Body of pancreas (tissue), 4 donors: ENCODE measurements at places on chromosomes 16 and 17.
A peak's percentile ranks its signal among the peaks of the same experiment; 100 is the strongest.

GRCh38 chr17:6492892-6493674 is 48.8 kb downstream of the PIMREG start:
- no peak for DNase-seq

DNA sequence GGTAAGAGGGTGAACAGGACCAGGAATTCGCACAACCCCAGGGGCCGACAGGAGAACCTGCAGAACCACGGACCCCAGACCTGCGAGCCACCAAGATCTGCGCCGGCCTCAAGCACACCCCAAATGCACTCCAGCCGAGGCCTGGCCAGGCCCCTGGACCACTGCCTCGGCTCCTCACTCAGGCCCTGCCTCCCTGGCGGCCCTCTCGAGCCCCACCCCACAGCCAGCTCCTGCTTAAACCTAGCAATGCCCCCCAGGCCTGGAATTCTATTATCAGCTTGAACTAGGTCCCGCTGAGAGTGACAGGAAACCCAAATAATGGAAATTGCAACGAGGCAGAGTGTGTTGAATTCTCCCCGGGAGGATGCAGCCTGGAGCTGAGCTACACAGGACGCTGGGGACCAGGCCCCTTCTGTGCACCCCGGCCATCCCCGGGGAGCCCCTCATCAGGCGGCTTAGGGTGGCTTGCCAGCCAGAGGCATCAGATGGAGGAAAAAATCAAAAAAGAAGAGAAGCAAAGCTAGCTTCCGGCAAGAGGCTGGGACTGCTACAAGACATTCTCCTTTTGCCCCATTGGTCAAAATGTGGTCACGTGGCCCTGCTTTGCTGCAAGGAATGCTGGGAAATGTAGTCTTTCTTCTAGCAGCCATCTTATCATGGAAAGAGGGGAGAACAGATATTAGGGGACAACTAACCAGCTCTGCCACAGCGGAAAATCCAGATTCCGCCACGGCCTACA is 2.4 kb upstream of the ENPP7 start:
- peak; percentile 91 for DNase-seq

DNA sequence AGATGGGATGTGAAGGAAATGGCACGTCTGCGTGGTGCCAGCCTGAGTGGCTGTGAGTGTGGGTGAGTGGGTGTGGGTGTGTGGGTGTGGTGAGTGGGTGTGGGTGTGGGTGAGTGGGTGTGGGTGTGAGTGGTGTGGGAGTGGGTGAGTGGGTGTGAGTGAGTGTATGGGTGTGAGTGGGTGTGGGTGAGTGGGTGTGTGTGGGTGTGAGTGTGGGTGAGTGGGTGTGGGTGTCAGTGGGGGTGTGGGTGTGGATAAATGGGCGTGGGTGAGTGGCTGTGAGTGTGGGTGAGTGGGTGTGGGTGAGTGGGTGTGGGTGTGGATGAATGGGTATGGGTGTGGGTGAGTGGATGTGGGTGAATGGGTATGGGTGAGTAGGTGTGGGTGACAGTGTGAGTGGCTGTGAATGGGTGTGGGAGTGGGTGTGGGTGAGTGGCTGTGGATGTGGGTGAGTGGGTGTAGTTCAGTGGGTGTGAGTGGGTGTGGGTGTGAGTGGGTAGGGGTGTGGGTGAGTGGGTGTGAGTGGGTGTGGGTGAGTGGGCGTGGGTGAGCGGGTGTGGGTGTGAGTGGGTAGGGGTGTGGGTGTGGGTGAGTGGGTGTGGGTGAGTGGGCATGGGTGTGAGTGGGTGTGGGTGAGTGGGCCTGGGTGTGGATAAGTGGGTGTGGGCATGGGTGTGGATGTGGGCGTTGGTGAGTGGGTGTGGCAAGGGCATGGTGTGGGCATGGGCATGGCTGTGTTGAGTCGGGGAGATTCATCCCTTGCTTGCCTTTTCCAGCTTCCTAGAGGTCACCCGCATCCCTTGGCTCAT is 80.8 kb downstream of the ZDHHC7 start:
- DNase-seq = no peak

- peak; percentile 42 for DNase-seq
These were observed 407 bp downstream of the MCRIP1 start for GRCh38 chr17:81832608-81833159.

GRCh38 chr17:83053739-83054451 is 25.5 kb upstream of the METRNL start:
- DNase-seq = peak; percentile 79

- DNase-seq = no peak
These were observed 9.7 kb downstream of the CFAP20 start for GRCh38 chr16:58119509-58119845.

- no peak for DNase-seq
These were observed 16.5 kb downstream of the TANGO6 start for GRCh38 chr16:68859828-68860227.

- no peak for DNase-seq
These were observed 3.9 kb downstream of the VPS35L start for GRCh38 chr16:19559242-19559910.

- DNase-seq = no peak
These were observed 14.7 kb upstream of the RUNDC3A start for GRCh38 chr17:44293509-44294226.

- DNase-seq = no peak
These were observed 191.8 kb downstream of the PRKCA start for GRCh38 chr17:66494023-66494803.

GRCh38 chr16:84020353-84020752 is 22.2 kb downstream of the SLC38A8 start:
- no peak for DNase-seq

DNA sequence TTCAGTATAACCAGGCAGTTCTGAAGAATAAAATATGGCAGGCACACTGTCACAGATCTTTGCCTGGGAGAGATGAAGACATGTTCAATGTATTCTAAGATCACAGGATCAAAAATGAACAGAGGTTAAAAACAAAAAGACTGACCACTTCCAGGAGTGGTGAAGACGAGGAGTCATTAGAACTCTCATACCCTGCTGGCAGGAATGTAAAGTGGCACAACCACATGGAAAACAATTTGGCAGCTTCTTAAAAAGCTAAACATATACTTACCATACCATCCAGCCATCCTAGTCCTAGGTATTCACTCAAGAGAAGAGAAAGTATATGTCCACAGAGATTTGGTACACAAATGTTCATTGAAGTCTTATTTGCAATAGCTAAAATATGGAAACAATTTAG is 406.3 kb downstream of the NPIPA8 start:
- DNase-seq = no peak

DNA sequence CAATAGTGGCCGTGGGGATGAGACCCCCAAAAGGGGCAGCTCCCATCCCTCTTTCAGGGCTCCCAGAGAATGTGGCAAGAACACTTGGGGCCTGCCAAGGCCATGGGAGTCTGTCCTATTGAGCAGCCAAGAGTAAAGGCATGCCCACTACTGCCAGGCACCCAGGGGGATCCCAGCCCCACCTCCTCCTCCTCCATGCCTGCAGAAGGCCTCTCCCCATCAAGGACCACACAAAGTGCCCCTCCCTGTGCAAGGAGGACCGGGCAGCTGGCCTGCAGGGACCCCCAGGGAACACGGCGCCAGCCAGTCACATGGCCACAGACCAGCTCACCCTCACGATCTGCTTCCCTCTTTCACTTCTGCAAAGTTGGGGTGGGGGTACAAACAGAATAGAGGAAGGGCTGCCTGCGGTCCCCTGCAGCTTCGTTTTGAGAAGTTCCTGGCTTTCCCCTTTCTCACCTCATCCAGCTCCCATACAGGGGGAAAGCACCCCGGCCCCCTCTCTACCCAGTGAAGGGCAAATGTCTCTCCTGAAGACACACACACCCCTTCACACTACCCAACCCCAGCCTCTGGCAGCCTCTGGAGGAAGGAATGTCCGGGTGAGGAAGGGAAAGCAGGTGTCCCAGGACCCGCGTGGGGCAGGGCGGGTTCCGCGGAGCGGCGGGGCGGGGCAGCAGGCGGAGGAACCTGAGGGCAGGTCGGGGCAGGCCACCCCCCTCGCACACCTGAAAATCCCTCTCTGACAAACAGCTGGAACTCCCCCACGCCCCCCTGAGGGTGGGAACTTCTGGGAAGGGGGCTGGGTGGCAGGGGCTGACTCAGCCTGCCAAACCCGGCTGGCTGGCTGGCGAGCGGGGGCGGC is 2.0 kb downstream of the PPP1R9B start:
- peak; percentile 82 for DNase-seq

- no peak for DNase-seq
These were observed 893.8 kb downstream of the KCNJ2 start for GRCh38 chr17:71063127-71063526.

DNA sequence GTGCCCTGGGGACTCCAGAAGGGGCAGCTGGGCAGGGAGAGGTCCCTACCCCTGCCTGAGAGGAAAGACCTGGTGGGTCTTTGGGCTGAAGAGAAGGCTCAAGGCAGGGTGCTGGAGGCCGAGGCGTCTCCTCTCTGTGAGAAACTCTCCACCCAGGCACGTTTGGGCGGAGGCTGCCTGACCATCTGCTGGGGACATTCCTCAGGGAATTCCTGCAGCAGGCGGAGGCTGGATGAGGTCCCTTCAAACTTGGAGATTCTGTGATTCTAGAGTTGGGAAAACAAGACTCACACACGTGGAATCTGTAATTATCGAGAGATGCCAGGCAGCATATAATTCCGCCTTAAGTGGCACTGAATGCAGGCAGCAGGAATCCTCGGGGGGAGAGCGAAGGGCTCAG is 21.1 kb upstream of the PHF12 start:
- no peak for DNase-seq

DNA sequence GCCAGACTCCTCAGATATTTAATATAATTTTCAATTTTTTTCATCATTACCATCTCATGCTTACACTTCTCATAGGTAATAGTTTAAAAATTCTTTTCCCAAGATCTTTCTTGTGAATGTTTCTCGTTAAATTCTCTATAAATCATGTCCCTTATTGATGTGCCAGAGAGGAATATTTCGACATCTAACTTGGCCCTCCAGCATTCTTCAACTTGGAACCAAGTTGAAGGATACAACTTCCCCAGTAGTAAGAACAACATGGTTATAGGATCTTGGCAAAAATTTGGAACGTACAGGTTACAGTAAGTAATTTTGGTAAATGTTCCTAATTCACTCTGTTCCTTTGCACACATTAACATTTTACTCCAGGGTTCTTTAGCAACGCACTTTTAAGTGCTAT is 731.8 kb downstream of the CDH11 start:
- no peak for DNase-seq

GRCh38 chr17:50219939-50220465 is 18.6 kb upstream of the COL1A1 start:
- DNase-seq = no peak

GRCh38 chr17:37300683-37301082 is 75.1 kb upstream of the C17orf78 start:
- no peak for DNase-seq

DNA sequence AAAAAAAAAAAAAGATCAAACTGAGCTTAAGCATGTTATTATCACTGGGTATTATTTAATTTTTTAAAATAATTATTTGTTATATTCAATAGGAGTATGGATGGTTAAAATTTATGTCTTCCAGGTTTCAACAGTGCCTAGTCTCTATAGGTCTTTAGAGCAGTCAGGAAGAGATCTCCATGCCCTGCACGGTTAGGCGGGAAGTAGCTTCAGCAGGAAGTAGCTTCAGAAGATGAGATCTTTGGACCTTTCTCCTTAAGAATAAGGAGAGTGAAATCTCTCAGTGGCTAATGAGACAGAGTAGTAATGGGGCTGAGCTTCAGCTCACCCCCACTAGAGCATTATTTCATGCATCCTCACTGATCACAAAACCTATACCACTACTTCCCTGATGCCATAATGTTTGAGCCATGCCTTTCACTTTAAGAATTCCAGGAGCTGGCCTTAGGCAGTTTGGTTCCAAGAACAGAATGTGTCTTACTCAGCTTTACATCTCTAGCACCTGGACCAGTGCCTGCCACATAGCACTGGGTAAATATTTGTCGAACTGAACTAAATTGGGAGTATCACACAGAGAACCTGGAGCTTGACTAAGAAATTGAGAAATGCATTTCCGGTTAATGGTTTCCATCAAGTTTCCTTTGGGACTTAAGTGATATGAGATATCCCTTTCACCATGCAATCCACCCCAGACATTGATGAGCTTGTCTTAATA is 43.5 kb downstream of the SCPEP1 start:
- peak; percentile 81 for DNase-seq

DNA sequence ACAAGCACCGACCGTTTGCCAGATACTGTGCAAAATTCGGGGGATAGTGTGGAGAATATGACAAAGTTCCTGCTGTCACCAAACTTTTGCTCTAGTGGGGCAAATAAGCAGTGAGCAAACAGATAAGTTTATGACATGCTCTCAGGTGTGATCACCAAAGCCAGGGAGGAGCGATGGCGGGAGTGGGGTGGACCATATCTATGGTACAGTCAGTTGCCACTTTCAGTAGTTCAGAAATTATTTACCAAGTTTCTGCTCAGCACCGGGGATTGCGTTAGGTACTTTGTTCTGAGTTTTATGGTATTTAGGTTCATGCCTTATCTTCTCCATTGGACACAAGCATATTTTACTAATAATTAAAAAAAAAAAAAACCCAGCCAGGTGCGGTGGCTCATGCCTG is 11.9 kb downstream of the MSI2 start:
- no peak for DNase-seq

DNA sequence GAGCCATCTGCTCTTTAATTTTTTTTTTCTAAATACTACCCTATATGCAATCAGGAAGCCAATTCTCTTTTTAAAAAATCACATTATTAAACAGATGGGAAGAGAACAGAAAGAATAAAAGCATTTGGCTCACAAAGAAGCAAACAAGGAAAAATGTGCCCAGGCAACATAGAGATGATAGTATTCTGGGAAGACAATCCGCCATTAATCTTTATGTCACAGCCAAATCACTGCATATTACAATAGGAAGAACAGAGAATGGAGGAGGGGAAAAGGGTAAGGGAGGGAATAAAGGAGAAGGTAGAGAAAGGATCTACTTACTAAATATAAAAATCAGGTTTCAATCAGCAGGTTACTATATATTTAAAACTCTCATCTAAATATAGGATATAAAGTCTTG is 34.3 kb downstream of the STAT5B start:
- DNase-seq = no peak

- DNase-seq = peak; percentile 62
These were observed 5.2 kb upstream of the GUCY2D start for GRCh38 chr17:7997186-7997585.

DNA sequence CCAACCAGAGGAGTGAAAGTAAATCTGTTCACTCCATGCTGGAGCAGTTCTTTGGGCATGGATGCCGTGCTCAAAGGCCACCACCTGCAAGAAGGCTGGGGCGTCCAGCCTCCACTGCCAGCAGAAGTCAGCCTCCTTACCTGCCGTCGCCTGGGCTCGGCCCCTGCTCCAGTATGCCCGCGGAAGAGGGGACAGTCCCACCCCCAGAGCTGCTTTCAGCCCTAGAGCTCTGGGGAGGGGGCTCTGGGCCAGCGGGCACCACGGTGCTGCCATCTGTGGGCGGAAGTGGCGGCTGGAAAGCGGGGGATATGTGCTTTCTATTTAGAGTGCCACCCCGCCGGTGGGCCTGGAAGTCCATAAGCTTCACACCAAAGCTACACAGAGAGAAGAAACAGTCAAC is 75.9 kb downstream of the ARHGAP17 start:
- DNase-seq = no peak

- no peak for DNase-seq
These were observed 25.5 kb downstream of the ACTG1 start for GRCh38 chr17:81487089-81487486.

- DNase-seq = no peak
These were observed 8.9 kb downstream of the RHBDF2 start for GRCh38 chr17:76492123-76492988.
